ENCODE measurements at places on chromosomes 12 and 14.

- no peak for DNase-seq
Observed at GRCh38 chr14:76922584-76922983, 96.4 kb downstream of the LRRC74A start.

DNA sequence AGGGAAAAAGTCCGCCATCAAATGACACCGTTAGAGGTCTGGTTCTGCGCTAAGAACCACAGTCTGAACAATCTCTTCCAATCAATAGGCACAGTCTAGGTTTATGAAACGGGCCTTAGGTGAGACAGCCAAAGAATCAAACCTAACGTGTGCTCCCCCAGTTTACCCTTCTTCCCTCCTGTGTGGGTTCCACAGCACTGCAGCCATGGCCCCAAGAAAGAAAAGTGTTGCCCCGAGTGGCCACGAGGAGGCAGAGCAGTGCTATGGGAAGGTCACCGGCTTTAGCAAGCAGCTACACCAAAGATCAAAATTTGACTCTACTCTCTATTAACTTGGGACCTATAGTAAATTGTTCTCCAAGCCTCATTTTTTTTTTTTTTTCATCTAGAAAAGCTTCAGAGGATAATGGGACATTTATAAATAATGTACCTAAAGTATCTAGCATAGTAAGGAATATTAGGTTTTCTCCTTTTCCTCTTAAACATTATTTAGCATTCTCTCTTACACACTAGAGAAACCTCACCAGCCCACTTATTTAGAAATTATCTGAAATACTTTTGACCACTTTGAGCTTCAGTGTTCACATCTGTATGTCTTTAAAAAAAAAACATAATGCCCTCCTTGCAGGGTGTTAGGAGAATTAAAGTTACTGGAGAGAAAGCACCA, 70.2 kb upstream of the GPHB5 start:
- DNase-seq = peak; percentile 75

GRCh38 chr12:98222135-98222534, 293.3 kb upstream of the TMPO start:
- DNase-seq = no peak

- no peak for DNase-seq
Observed at GRCh38 chr12:9037431-9037830, 48.1 kb downstream of the KLRG1 start.

DNA sequence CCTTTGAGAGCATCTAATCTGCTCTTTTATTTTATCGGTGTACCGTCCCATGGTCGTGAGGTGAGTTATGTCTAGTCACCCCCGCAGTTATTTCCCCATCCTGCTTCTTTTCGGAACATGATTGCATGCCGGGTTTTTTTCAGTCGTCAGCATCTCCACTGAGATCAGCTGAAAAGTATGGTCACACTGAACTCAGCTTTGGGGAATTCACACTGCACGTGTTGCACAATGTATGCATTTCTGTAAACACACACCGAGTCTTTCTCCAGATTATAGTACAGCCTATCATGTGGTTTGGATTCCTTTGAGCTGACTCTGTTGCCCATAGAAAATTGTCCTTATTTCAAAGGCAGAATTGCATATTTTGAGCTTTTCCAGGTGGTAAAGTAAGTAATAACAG, 24.6 kb downstream of the PLXNC1 start:
- peak; percentile 22 for DNase-seq

DNA sequence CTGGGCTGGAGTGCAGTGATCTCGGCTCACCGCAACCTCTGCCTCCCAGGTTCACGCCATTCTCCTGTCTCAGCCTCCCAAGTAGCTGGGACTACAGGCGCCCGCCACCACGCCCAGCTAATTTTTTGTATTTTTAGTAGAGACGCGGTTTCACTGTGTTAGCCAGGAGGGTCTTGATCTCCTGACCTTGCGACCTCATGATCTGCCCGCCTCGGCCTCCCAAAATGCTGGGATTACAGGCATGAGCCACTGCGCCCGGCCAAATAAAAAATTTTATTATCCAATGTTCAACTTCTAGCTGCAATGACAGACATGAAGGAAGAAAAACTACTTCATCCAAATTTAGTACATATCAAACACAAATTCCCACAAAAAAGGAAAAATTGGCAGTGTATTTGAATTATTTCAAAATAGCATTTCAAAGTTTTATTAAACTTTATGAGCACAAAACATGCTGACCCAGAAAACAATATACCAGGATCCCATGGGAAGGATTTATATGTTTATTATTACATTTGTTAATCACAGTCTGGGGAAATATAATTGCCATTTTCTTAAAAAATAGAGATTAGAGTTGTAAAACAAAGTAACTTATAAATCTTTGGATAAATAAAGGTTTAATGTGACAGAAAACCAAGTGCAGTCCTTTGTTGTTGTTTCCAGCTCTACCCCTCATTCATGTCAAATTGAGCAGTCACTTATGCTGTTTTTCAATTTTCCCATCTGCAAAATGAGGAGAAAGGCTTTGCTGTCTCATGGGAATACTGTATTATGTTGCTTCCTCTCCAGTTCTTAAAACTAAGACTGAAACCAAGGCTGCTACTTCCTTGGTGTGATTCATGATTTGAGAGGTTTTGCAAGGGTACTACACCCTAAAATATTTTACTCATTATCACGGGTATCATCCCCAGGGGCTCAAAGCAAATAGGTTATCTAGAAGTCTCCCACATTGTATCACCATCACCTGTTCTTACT, 155.2 kb upstream of the AVPR1A start:
- DNase-seq = no peak

DNA sequence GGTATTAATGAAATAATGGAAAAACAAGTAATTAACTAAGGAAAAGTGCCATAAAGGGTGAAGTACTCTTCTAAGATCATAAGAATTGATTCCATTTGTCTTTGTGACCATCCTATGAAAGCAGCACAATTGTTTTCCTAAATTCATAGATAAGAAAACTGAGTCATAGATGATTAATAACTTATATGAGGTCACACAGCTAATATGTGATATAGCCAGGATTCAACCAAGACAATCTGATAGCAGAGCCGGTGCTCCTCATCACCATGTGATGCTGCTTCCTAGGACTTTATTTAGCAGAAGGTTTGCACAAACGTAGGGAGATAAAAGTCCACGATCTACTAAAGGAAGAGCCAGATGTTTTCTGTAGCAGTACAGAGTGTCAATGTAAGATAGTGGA, 181.5 kb upstream of the SYT1 start:
- DNase-seq = no peak

DNA sequence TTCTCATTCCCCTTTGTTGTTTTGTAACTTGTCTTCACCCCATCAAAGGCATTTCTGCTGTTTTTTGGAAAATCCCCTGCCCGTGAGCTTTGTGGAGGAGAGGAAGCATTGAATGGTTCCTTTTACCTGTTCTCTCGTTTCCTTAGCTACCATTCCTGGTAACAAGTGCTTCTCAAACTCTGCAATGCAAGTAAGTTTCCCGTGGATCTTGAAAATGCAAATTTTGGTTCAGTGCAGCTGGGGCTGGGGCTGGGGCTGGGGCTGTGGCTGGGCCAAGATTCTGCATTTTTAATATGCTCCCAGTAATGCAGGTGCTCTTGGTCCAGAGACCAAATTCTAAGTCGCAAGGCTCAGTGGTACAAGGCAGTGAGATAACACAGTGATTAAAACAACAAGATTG, 151.6 kb downstream of the TTLL5 start:
- no peak for DNase-seq

DNA sequence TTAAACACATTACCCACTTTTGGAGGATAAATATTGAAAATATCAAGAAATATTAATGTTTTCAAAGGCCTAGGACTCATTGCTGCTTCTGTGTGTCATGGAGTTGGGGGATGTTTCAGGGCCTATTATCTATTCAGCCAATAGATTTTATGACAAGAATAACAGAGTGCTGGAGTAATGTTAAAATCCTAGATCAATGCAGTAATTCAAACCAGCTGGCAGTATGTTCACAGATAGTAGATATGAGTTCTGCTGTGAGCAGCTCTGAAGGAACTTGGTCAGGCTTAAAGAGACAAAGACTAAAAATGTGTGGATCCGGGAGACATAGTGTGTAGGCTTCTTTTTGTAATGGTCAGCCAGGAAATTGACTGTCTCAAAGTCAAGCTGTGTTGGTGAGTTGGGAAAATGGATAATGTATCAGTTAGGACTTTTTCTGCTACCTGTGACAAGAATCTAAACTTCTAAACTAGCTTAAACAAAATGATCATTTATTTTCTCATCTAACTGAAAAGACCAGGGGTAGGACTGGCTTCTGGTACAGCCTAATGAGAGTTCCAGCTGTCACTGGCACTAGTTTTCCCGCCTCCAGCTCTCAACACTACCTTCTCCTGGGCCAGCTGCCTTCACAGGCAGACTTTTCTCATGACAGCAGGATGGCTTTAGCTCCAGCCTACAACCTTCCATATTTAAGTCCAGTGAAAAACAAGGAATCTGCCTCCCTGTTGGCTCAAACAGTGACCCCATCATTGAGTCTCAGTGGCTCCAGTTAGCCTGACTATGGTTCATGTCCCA, 16.3 kb upstream of the POLR3B start:
- no peak for DNase-seq

DNA sequence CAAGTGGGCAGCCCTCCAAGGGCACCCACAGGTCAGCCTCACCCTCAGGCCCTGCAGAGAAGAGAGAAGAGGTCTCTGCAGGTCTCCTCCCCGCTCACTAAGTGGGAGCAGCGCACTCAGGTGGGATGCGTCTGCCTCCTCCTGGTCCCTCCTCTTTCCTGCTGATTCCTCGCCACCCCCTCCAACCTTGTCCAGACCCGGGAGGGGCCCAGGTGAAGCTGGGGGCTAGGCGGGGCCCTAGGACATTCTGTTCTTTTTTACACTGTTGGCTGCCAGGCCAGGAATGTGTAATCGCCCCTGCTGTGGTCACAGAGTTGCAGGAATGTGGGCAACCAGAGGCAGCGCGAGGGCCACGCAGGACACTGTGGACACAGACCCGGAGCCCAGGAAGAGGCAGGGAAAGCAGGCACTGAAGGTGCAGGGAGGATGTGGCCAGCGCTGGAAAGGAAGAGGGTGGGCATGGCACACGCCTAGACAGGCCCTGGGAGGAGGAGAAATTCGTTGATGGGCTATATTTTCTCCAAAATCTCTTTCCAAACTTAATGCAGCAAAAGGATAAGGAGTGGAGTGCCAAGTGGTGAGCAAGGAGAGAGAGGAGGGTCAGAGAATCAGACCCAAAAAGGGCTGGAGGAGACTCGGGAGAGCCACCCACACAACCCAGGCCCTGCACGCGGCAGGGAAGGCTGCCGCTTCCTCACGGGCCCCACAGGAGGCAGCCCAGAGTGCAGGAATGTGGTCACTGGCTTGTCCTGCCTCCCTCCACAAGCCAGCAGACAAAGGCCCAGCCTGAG, 911 bp upstream of the SCNN1A start:
- DNase-seq = peak; percentile 75

- DNase-seq = no peak
Observed at GRCh38 chr12:106551410-106551809, 31.4 kb upstream of the RFX4 start.

- DNase-seq = no peak
Observed at GRCh38 chr12:8689681-8690080, 8.1 kb upstream of the RIMKLB start.

DNA sequence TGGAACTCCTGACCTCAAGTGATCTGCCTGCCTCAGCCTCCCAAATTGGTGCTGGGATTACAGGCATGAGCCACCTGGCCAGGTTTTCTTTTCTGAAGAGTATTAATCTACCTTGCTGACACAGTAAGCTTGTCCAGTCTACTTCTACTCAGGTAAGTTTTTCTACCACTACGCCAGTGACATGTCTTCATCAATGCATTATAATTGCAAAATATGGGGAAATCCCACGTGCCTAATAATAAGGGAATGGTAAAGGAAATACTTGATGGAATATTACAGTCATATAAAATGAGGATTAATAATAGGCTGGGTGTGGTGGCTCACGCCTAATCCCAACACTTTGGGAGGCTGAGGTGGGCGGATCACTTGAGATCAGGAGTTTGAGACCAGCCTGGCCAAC, 62.3 kb downstream of the RAB35 start:
- DNase-seq = no peak

- DNase-seq = no peak
Observed at GRCh38 chr14:58944968-58945356, 243.5 kb upstream of the DAAM1 start.

- peak; percentile 55 for DNase-seq
Observed at GRCh38 chr14:68952531-68953195, 26.4 kb downstream of the ACTN1 start.

DNA sequence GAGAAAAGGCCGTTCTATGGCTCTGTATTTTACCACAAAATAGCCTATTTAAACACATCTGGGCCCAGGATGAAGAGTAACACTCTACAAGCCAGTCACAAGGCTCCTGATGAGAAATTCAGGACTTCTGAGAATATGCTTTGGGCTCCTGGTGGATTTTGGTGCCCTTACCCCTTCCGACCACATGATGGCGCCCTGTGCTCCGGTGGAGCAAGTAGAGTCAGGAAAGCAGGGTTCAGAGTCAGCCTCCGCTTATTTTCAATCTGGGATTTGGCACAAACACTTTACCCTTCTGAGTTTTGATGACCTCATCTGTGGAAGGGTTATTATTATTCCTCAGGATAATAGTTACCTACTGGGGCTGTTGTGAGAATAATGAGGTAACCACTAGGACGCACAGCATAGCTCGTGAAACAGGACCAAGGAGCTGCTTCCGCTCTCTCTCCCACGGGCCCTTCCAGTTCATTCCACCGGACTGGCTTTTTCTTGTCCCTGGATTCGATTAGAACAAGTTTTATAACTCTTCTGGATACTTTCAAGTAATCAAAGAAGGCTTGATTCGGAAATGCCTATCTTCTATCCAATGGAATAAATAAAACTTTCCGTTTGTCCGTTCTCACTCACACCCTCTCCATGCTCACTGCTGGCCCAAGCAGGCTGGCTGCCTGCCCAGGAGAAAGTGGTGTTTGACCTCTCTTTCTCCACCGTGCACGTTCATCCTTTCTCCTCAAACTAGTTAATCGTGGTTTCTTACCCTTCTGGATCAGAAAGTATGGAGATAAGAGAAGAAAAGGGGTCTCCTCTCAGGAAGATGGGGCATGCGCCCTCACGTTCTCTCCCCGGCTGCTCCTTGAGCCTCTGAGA, 104.6 kb downstream of the GALC start:
- peak; percentile 77 for DNase-seq

DNA sequence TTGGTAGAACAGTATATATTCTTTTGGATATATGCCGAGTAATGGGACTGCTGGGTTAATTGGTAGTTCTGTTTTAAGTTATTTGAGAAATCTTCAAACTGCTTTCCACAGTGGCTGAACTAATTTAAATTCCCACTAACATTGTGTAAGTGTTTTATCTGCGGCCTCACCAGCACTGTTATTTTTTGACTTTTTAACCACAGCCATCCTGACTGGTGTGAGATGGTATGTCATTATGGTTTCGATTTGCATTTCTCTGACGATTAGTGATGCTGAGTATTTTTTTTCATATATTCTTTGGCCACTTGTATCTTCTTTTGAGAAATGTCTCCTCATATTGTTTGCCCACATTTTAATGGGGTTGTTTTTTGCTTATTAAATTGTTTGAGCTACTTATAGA, 357.4 kb downstream of the C12orf50 start:
- DNase-seq = no peak
